ENCODE measurements at places on chromosomes 7 and 10.

DNA sequence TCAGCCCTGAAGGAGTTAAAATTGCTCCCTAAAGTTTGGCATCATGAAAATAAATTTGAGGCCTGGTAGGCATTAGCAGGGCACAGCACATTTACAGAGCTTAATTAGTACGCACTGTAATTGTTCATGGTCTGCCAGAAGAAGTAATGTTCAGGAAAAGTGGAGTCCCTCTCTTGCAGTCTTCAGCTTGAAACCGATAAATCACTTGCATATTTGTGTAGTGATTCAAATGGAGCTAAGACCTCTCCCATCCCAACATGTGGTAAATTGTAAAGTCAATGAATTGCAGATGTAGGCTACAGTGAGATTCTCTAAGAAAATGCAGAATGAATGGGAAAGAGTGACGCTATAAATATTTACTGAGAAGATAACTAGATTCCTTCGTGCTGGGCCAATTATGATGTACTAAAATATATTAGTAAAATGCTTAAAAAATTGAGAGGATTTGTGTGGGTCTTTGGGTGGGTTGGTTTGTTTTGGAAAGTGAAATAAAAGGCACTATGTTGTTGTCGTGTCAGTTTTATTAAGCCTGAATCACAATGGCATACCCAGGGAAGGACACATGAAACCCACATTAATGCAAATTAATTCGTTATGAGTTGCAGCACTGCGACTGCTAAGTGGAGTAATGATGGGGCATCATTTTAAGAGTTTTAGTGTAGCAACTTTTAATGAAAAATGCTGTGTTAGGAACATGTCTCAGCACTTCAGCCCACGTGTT lies 8.4 kb downstream of the TCF7L2 start:
- no peak for DNase-seq

GRCh38 chr7:157738066-157738460 lies 401.3 kb downstream of the DNAJB6 start:
- no peak for DNase-seq

DNA sequence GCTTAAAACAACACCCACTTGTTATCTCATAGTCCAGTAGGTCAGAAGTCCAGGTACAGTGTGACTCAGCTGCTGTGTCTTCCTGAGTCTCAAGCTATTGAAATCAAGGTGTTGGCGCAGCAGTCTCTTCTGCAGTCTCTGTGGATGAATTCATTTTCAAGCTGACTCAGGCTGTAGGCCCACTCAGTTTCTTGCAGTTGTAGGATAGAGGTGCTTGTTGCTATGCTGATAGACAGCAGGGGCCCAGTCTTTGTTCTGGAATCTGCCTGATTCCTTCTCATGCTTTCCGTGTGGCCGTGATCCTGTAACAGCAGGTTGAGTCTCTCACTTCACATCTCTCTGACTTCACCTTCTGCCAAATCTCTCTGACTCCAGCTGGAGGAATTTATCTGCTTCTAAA lies 400.4 kb upstream of the POM121L12 start:
- no peak for DNase-seq

DNA sequence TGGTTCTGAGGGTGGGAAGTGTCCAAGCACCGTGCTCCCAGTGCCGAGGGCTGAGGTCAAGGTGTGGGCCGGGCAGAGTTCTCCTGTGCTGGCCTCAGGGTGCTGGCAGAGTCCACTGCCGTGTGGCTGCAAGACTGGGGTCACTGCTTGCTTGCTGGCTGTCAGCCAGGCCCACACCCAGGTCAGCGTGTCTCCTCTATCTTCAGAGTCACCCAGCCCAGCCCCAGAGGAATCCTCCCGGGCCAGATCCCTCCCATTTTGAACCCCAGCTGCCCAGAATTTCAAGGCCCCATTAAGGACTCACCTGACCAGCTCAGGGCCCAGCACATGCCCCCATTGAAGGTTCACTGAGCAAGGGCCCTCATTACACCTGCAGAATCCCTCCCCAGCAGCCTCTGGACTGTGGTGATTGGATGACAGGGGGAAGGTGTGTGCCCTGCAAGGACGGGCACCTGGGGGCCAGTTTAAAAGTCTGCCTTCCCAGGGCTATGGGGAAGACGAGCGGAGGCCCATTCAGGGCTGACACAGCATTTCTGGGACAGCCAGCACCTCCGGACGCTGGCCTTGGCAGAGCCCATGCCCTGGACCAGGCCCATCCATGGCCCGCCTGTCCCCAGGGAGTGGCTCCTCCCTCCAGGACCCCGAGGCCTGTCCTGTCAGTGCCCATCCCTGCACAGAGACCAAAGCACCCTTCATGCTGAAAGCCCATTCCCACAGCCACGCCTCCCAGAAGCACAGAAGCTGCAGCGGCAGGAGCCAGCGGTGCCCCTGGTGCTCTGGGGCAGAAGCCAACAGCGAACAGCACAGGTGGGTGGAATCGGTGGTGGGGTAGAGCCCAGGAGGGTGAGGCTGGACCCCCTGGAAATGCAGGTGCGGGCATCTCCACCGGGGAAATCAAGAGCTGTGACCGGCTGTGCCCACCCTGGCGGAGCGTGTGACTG lies 45.1 kb upstream of the PPP2R2D start:
- no peak for DNase-seq

DNA sequence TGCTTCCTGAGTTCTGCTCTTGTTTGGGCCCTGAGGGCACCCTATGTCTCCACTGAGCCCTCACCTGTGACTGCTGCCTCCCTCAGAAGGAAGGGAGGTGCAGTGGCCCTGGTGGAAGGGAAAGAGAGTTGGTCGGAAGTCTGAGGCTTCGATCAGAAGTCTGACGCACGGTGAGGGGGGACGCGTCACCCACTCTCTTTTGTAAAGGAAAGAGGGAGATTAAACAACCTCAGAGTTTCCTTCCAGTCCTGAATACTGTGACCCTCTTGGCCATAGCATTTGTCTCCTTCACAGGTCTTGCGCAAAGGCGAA lies 31.4 kb upstream of the TRIM8 start:
- DNase-seq = no peak

DNA sequence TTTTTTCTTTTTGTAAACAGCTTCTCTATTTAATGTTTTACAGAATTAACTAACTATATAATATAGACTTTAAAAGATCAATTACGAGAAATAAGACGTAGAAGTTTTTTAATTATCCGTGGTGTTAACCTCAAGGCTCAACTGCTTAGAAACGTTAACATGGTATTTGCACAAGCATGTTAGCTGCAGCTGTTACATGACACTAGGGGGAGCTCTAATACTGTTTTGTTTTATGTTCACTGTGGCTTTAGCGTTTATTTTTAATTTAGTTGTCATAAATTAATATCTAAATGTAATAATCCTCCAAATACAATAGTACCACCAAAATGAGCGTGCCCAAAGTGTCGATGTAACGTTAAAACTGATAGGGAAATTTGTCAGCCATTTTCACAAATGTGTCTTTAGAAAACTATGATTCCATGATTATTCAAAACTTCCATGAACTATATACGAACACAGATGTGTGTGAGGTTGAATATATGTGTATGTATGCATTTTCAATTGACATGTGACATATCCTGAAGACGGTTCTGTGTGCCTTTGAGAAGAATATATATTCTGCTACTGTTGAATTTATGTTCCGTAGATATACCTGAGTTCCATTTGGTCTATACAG lies 828.8 kb upstream of the MBL2 start:
- no peak for DNase-seq

DNA sequence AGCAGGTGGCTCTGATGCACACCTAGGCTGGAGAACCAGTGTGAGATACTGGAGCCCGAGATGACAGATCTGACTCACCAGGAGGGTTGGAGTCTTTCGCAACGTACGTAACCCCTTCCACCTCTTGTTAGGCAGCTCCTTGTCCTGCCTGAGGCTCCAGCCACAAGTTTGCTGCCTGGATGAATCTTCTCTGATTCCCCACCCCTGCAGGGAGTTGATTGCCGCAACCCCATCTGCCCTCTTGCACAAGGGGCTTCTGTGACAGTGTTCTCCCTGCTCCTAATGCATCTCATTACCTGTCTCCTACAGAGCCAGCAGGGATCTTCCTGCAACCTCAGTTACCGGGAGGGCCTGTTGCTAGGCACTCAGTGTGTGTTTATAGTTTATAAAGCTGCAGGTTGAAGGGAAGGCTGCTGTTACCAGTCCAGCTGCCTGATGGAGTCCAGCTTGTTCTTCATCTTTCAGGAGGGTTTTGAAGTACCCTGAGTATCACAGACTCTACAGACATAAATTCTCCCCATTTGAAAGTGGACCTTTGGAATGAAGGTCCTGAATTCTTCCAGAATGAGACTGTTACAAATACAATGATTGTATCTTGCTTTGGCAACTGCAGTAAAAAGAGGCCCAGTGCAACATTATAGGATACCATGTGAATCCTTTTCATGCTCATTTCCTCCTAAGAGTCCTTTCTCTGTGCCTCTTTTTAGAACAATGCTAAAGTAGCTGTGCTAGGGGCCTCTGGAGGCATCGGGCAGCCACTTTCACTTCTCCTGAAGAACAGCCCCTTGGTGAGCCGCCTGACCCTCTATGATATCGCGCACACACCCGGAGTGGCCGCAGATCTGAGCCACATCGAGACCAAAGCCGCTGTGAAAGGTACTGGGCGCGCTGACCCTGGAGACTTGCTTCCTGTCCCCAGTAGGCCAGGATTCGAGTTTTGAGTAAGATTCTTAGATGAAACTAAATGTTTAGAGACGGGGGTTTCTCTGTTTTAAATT lies 6.5 kb downstream of the MDH2 start:
- DNase-seq = peak; percentile 57

DNA sequence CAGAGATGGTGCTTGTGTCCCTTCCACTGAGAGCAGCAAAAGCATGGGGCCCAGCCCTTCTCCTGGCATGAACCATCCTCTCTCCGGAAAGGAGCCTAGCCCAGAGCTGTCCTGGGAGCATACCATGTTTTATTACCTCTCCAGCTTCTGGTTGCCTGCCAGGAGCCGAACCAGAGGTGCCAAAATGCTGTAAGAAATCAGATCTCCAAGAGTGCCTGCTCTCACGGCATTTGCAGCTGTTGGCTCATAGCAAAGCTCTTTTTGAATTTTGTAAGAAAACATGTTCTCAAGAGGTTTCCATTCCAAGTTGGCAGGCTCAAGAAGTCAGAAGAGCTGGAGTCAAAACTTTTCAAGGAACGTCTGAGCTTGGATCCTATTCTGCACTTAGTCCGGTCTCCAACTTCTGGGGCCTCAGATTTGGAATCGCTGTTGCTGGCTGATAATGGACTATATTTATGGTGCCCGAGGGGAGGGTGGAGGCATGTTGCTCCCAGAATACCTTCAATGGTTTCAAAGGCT lies 211.7 kb upstream of the MKI67 start:
- no peak for DNase-seq

- no peak for DNase-seq
These were observed 39.2 kb upstream of the SLC35B4 start for GRCh38 chr7:134355927-134356326.

- DNase-seq = no peak
These were observed 16.1 kb upstream of the NPFFR1 start for GRCh38 chr10:70299876-70300275.

- DNase-seq = no peak
These were observed 120.7 kb upstream of the EEPD1 start for GRCh38 chr7:36032361-36032818.

Measured in NCI-H2171 (cell line).